NCI-H1048 (cell line): ENCODE measurements at places on chromosomes 2 and 18.

DNA sequence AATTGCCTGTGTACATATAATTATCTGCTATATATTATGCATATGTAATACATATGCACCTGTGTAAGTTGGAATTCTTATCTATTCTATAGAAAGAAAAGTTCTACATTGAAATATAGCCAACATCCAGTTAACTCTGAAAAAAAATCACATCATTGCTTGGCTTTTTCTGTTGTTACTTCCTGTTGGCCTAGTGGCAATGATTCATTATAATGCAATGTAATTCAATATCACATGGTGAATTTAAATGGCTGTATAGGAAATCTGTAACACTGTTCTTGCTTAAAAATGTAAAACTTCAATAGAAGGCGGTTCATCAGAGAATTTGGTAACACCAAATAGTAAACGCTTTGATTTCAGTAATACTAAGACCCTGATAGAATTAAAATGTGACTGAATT lies 44.5 kb upstream of the MAP4K3 start:
- DNase-seq, result no peak

DNA sequence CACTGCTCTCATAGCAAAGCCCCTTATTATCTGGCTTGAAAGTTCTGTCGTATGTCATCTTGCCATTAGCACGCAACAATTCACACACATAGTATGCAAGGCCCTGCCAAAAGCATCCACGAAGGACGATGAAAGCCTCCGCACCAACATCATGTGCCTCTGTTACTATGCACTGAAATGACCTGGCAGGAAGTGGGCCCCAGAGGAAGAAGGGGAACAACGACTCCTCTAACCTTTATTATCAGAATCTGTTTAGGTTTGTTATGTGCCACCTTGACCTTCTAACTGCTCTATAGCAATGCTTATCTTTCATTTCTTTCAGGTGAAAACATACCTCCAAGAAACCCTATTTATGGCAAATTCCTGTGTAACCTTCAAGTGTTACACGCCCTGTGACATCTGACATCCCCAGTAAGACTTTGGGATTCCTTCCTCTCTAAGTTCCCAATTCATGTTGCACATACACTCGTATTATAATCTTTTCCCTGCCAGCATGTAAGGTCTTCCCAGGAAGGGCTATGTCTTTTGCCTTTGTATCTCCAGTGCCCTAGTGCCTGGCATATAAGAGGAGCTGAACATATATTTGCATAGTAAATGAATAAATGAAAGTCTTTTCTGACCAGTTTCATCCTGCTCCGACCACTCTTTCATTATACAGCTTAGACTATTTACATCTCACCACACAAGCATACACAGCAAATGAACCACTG lies 7.0 kb upstream of the NDUFV2 start:
- no peak for DNase-seq

DNA sequence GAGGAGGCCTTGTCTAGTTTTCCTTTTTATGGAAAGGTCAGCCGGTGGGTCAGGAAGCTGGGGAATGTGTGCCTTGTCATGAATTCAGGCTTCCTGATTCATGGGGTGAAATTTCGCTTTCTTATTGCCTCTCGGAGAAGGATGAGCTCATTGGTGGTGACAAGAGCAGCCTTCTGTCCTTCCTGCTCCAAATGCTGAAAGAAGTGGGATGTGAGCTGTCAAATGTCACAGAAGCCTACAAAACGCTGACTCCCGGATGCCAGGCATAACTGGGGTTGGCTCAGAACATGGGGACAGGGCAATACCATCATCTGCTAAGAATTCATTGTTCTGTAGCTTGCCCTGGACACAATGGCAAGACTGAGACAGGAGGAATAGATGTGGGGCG lies 55.8 kb upstream of the FAM136A start:
- DNase-seq, result no peak

DNA sequence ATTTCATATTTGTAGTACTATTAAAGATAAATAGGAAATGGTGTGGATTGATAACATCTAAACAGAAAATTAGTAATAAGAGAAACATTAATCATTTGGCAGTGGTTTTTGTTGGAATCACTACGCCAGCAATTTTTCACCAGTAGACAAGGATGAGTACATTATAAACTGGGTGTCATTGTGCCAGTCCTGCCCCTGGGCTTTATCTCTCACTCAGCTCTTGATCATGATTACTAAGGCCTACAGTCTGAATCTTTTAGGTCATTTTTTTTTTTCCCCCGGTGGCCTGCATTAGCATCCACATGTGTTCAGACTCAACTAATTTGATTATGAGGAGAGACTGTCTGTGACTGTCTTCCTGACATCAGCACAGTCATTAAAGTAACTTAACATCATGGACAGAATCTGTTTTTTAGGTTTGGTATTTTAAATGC lies 16.2 kb downstream of the GULP1 start:
- no peak for DNase-seq

DNA sequence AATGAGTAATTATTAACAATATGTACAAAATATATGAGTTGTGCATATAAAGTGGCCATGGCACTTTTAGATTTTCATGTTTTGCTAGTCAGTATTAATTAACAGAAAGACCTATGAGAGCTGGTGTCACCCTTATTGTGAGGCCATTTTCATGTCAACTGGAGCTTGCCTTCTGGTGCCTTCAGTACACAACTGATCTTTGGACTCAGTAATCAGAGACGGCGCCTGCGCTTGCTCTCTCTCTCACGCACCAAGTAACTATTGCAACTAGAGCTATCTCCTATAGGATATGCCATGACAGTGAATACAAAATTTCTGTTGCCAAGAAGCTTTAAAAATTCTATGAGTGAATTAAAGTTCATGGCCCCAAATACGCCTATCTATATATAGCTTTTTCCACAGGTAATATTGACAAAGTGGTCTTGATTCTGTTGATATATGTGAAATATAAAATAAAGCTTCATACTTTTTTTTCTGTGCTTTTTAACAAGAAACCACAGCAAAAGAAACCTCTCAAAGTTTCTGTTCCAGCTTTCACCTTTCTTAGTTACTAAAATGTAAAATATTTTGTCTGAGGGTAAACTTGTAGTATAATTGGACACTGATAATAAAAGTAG lies 2.9 kb downstream of the SERTAD2 start:
- no peak for DNase-seq

- no peak for DNase-seq
Observed at GRCh38 chr2:130373808-130374365, 18.0 kb downstream of the PTPN18 start.

GRCh38 chr18:62152844-62153243 lies 34.0 kb downstream of the PIGN start:
- DNase-seq, result no peak

DNA sequence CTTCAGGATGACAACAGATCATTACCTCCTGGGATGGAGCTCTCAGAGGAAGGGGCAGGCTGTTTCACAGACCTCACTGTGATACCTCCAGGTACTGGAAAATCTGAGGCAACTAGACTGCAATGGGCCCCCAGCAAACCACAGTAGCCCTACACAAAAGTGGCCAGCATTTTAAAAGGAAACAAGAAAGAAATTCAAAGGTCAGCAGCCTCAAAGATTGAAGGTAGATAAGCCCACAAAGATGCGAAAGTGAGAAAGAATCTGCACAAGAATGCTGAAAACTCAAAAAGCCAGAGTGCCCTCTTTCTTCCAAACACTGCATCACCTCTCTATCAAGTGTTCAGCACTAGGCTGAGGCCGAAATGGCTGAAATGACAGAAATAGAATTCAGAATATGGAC lies 499.5 kb upstream of the CHAC2 start:
- DNase-seq, result no peak

DNA sequence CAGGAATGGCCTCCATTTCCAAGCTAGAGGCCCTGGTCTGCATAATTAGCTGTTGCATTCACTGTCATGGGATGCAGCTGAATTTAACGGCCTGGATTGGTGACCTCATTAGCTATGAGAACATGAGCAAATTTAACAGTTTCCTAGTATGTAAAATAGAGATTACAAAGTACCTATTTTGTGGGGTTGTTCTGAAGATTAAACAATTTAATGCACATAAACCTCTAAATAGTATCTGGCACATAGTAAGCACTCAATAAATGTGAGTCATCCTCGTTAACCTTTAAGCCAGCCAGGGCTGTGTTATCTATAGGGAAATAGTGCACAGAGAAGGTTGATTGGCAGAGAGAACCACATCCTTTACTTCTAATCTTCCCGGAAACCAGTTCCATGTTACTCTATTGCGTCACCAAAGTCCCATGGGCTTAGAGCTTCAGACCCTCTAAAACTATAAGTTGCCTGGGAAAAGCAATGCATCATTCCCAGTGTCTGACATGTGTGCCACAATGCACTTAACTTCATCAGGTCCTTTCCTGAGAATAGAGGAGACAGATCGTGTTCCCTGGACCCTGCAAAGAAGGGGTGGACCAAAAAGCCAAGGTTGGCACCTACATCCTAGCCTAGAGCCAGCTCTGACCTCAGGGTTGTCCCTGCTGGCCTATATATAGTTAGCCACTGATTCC lies 196.5 kb downstream of the LNPK start:
- DNase-seq, result no peak

- no peak for DNase-seq
Observed at GRCh38 chr2:215850380-215850779, 163.0 kb downstream of the MREG start.

DNA sequence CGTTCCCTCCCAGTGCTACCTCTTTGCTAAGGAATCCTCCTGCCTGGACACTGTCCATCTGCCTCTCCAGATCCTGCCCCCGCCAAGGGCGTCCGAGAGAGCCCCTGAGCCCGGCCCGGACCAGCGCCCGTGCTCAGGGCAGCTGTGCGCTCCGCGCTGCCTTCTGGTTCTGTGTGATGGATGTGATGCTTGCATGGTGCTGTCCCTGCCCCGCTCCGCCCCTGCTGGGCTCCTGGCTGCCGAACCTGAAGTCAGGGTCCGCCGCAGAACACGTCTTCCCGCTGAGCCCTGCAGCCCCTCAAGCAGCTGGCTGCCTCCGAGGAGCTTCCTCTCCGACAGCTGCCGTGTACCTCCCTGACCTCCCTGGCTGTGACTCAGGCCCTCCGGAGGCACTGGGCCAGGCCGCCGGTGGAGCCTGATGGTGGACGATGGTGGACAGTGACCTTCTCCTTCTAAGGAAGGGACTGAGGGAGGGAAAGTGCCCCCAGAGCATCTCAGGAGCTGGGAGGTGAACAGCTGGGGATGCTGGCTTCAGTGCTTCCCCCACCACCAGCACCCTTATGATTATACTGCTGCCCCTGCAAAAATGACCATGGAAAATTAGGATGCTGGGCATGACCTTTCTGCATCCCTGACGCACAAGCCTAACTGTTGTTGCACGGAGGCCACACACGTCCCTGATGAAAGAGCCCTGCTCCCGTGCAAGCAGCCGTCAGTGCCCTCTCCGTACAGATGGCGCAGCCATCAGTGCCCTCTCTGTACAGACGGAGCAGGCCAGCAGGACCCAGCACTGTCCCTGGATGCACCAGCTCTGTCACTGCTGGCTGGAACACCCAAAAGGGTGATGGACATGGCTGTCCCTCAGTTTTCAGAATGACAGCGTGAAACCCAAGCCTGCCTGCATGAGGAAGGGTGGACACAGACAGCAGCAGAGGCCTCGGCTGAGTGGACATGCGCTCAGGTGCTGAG lies 99.3 kb downstream of the TPO start:
- no peak for DNase-seq

DNA sequence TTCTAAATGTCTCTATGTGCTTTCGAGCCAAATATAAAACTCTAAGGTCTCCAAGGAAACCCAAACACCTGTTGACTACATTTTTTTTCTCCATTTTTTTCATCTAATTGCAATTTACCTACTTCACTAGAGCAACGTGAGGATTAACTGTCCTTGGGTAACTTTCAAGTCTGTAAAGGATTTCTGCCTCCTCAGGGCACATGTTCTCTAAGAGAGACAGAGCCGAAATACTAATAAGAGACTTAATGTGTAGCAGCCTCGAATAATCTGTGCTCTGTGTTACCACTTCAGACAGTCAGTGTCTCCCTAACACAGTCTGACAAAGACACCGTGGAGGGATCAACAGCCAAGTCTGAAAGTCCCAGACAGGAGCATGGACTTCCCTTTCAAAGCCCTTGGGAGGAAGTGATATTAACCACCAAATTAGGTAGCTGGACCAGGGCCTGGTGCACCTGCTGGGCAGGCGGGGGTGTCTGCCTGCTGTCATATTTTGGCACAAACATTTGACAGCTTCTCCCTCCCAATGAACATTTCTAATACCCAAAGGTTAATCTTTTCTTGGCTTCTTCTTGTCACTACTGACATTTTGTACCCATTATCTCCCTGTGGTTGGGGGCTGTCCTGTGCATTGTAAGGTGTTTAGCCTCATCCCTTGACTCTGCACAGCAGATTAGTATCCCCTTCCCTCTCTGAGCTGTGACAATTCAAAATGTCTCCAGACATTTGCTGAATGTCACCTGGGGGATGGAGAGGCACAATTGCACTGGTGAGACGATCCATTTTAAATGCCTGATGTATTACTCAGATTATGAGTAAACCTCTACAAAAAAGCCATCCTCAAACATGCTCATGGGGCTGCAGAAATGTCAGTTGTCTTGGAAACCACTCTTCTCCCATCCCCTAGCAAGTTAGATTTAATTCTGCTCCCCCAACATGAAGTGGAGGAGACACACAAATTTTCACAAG lies 45.7 kb upstream of the LYPD1 start:
- DNase-seq, result no peak
